Liver (tissue), 10 donors: ENCODE measurements at places on chromosomes 13 and 19. TPM values are rescaled to one million over a fixed set of nuclear protein-coding genes. Genes with fewer than 3 reads are reported as not detected.

DNA sequence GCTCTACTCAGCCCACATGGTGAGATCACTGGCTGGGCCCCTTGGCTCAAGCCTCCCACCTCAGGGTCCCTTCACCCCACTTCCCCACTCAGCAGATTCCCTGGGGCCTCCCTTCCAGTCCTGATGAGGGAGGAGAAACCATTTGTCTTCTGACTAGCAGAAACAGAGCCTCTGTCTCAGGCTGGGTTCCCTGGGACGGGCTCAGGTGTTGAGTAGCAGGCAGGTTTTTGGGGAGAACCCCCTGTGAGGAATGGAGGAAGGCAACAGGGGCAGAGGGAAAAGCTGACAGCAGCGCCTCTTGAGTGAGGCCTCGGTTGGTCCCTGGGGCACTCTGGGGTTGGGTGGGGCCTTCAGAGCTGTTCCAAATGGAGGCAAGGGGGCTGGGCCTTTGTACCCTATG is 452.2 kb downstream of the TSHZ3 start:
- no peak overlapping the region for H3K4me3 ChIP-seq
- no peak overlapping the region for H3K27ac ChIP-seq

GRCh38 chr19:52991484-52991883 is 22.2 kb upstream of the ERVV-1 start:
- no peak overlapping the region for H3K4me3 ChIP-seq
- no peaks in the 10 kb centered on the region for H3K36me3 ChIP-seq
- DNase-seq: no peak
- H3K27ac ChIP-seq: no peak overlapping the region
- H3K27me3 ChIP-seq: no peaks in the 10 kb centered on the region
- H3K4me1 ChIP-seq: no peaks in the 10 kb centered on the region

DNA sequence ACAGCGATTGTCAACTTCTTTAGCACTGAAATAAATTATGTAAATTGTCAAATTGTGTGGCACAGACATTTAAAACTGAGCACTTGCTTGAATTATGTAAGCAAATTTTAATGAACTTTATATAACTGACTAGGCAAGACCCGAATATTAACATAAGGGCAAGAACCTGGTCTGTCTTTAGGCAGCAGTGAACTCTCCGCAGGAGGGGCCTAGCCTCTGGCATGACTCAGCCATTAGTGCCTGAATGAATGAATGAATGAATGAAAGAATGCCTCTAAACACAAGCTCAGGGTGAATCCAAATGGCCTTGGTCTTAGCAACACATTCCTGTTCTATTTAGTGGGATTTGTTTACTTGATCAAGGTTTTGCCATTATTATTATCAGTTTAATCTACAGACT is 654.7 kb upstream of the ARGLU1 start:
- no peaks in the 10 kb centered on the region for H3K27me3 ChIP-seq
- H3K4me1 ChIP-seq: no peaks in the 10 kb centered on the region
- no peaks in the 10 kb centered on the region for H3K36me3 ChIP-seq
- no peak for DNase-seq
- H3K27ac ChIP-seq: no peak overlapping the region

- H3K27me3 ChIP-seq: no peaks in the 10 kb centered on the region
- H3K4me3 ChIP-seq: no peak overlapping the region
- no peaks in the 10 kb centered on the region for H3K36me3 ChIP-seq
- no peaks in the 10 kb centered on the region for H3K4me1 ChIP-seq
- no peak for DNase-seq
These were observed 169.5 kb upstream of the STARD13 start for GRCh38 chr13:33454844-33455705.

DNA sequence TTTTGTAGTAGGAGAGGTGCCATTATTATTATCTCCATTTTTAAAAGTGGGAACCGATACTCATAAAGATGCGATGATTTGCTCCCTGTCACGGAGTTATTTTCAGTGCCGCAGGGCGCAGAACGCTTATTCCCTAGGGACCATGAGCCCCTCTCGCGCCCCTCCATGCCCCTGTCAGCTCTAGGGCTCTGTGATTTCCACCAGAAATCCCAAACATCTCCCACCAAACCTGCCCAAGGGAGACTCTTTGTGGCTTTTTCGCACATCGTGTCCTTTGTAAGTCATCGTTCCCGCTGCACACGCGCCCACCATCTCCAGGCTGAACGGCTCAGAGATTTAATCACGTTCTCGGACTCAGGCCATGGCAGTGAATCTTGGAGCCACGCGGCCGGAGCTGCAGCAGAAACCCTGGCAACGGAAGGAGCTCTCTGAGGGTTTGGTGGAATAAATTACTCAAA is 105.1 kb downstream of the DNAJC15 start:
- H3K4me1 ChIP-seq: no peaks in the 10 kb centered on the region
- no peak overlapping the region for H3K27ac ChIP-seq
- H3K36me3 ChIP-seq: no peaks in the 10 kb centered on the region

GRCh38 chr19:58338825-58339558 is 12.2 kb downstream of the ZSCAN22 start:
- H3K27ac ChIP-seq: no peak overlapping the region
- no peak for DNase-seq

- H3K36me3 ChIP-seq: peaks cover 72% of the 10 kb centered on the region
- DNase-seq: no peak
- no peak overlapping the region for H3K27ac ChIP-seq
- no peaks in the 10 kb centered on the region for H3K4me1 ChIP-seq
- no peaks in the 10 kb centered on the region for H3K27me3 ChIP-seq
These were observed 48.9 kb downstream of the MYH14 start for GRCh38 chr19:50252111-50252886.

- no peaks in the 10 kb centered on the region for H3K27me3 ChIP-seq
- no peak overlapping the region for H3K27ac ChIP-seq
- H3K36me3 ChIP-seq: peaks cover 2% of the 10 kb centered on the region
- peaks cover 6% of the 10 kb centered on the region for H3K4me1 ChIP-seq
- no peak for DNase-seq
These were observed 50.3 kb upstream of the GPI start for GRCh38 chr19:34314437-34315313.

- no peak for DNase-seq
- H3K4me3 ChIP-seq: no peak overlapping the region
- no peaks in the 10 kb centered on the region for H3K27me3 ChIP-seq
- no peak overlapping the region for H3K27ac ChIP-seq
- H3K36me3 ChIP-seq: no peaks in the 10 kb centered on the region
- H3K4me1 ChIP-seq: no peaks in the 10 kb centered on the region
These were observed 329.7 kb downstream of the NDFIP2 start for GRCh38 chr13:79810669-79811068.

The MAMSTR gene
- 0.09 TPM for total RNA-seq

The GARIN5A gene
- total RNA-seq: 0.42 TPM

The OR2Z1 gene
- not detected for total RNA-seq

The PLD3 gene
- total RNA-seq: 88.9 TPM

The POU2F2 gene
- 1.2 TPM for total RNA-seq

The TMEM255B gene
- total RNA-seq: 3.3 TPM

The PSPN gene
- 0.61 TPM for total RNA-seq

The MBD3L2 gene
- total RNA-seq: not detected

The ZNF699 gene
- 3.0 TPM for total RNA-seq
